ENCODE measurements at places on chromosomes 16 and 17.
A peak's percentile ranks its signal among the peaks of the same experiment; 100 is the strongest.

GRCh38 chr16:81521141-81521626 is 76.6 kb downstream of the CMIP start:
- DNase-seq, result no peak

- no peak for DNase-seq
Observed at GRCh38 chr17:36665417-36665816, 64.0 kb downstream of the MRM1 start.

- no peak for DNase-seq
Observed at GRCh38 chr16:77894162-77894561, 105.8 kb downstream of the VAT1L start.

GRCh38 chr16:81873206-81873605 is 94.1 kb downstream of the PLCG2 start:
- no peak for DNase-seq

GRCh38 chr16:79415983-79416640 is 184.4 kb downstream of the MAF start:
- no peak for DNase-seq

DNA sequence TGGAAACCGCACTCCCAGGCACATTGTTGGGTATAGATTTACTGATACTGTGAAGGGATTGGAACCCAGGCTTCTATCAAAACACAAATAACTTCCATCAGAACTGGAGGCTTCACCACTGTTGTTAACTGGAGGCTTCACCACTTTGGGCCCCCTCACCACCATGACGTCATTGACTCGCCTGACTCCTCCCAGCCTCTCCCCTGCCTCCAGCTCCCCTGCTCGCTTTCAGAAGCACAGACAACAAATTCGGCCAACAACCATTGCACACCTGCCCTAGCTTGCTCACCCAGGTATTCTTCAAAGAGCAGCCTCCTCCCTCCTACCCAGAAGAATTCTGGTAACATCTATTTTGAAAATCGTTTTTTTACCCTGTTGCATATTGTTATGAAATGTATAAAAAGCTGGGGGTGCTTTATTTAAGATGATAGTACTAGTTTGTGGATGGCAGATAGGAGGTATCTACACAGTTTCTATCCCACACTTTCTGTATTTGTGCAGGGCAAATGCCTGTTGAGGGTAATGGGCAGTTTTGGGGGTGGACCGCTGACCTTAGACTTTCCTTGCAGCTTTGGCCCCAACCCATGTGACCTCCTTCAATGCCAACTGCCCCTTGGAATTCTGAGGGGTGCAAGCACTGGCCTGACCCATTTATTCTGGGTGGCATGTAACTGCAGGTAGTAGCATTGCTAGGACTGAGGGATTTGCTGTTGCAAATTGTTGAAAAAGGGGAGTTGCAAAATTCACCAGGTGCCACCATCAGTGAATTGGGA is 54.1 kb downstream of the HLF start:
- DNase-seq, result no peak

- no peak for DNase-seq
Observed at GRCh38 chr16:74817851-74818250, 43.2 kb upstream of the FA2H start.

DNA sequence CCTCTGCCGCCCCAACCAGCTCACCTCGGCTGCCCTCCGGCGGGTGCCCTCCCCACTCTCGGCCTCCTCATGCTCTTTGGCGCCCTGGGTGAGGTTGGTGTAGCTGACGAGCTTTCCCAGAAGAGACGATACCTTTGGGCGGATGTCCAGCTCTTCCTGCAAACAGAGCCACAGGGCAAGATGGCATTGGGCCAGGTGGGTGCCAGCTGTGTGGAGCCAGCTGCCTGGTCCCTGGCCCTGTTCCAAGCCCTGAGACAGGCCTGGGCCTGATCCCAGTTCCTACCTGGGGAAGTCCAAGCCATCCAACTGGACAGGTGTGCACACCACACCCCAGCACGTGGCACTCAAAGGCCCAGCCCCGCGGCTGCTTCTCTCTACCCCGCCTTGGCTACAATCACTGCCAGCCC is 6.9 kb downstream of the SLC12A4 start:
- no peak for DNase-seq

DNA sequence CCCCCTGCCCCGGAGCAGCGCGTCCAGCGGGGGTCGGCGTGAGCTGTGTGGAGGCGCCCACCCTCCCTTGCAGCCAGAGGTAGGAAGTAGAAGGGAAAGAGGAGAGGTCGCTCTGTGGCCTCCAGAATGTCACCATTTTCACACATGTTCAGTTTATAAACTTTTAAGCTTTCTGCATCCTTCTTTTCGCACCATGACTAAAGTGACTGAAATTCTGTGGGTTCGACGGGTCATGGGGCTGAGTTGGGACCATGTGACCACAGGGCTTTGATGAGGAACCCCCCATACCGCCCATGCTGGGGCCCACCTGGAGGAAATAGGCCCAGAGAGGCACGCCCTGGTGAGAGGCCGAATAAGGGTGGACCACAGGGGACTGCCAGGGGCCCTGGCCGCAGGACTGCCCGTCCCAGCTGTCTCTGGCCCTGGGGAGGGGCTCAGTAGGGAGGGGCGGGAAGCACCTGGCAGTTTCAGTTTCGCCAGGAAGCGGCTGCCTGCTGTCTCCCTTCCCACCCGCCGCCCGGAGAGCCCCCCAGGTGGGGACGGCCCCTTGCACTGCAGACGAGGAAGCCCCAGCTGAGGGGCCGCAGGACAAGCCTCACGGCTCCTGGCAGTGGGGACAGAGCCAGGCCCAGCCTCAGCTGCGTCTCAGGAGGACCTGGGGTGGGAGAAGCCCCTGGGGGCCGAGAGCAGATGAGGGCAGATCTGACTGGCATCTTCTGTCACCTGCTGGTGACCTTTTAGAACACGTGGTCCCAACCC is 9.0 kb downstream of the CBFA2T3 start:
- no peak for DNase-seq

GRCh38 chr17:55335625-55336024 is 70.9 kb downstream of the HLF start:
- DNase-seq, result no peak

DNA sequence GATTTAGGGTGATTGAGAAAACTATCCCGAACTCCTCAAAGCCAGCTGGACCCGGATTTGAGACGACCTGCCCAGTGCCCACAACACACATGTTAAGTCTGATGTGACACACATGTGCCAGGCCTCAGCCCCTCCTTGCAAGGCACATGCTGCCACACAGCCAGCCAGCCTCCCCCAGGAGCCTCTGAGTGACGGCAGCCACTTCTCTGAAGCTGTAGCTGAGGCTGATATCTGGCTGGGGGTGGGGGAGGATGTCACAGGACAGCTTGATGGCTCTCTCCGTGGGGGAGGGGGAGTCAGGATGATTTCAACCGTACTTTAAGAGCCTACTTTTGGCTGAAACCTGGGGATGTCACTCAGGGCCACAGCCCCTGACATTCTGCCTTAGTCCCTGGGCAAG is 40.9 kb downstream of the SRCIN1 start:
- no peak for DNase-seq

- no peak for DNase-seq
Observed at GRCh38 chr16:82055117-82055516, 20.1 kb downstream of the HSD17B2 start.

- DNase-seq, result no peak
Observed at GRCh38 chr16:10820546-10820945, 2.0 kb upstream of the TVP23A start.

DNA sequence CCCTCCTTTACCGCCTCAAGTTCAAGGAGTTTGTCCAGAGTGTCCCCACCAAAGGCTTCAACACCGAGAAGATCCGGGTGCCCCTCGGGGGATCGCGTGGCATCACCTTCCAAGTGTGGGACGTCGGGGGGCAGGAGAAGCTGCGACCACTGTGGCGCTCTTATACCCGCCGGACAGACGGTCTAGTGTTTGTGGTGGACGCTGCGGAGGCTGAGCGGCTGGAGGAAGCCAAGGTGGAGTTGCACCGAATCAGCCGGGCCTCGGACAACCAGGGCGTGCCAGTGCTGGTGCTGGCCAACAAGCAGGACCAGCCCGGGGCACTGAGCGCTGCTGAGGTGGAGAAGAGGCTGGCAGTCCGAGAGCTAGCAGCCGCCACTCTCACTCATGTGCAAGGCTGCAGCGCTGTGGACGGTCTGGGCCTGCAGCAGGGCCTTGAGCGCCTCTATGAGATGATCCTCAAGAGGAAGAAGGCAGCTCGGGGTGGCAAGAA is 1.1 kb downstream of the ARL4D start:
- DNase-seq, result no peak

GRCh38 chr17:76987486-76988093 is 119.4 kb downstream of the MGAT5B start:
- no peak for DNase-seq

- no peak for DNase-seq
Observed at GRCh38 chr16:78353640-78354275, 254.3 kb downstream of the WWOX start.

- no peak for DNase-seq
Observed at GRCh38 chr16:17346621-17347569, 123.9 kb downstream of the XYLT1 start.

GRCh38 chr17:49926886-49927285 is 42.1 kb upstream of the DLX4 start:
- DNase-seq, result peak; percentile 86

- DNase-seq, result no peak
Observed at GRCh38 chr16:22161999-22162655, at the start of gene SDR42E2. SDR42E2 (plus strand) TSS chr16:22162506; CDS start chr16:22165583, 3,077 bp downstream.

GRCh38 chr17:2965621-2966595 is 97.5 kb downstream of the OR1D5 start:
- DNase-seq, result peak; percentile 43

- DNase-seq, result no peak
Observed at GRCh38 chr17:13403982-13404946, 197.5 kb downstream of the HS3ST3A1 start.

DNA sequence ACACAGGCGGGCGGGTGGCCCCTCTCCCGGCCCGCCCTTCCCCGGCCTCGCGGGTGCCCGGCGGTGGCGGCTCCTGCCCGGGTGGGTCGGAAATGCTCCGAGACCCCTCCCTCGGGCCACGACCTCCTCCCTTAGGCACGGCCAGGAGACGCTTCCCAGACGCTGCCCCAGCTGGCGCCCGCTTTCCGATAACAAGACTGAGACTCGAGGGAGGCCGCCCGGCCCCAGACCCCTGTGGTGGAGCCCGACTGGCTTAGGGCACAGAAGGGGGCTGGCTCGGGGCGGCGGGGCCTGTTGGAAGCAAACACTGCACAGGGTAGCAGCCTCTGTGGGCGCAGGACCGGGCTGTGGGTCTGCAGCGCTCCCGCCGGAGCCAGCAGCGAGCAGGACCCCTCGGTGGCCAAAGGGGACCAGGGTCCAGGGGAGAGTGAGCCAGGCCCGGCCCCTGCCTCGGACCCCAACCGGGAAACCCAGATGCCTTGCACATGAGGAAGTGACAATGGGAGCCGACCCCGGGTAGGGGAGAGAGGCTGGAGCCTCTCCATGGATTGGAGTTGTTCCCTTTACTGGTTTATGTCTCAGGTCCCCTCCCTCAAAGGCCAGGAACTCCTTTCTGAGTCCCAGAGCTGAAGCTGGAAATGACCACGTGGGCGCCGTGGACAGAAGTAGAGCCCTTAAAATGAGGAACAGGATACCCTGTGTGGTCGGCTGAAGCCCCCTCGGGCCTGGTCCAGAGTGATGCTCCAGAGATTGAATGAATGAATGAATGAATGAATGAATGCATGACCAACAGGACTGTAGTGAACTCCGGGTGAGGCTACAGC is 19.8 kb upstream of the ADCY7 start:
- DNase-seq, result peak; percentile 31

- DNase-seq, result peak; percentile 61
Observed at GRCh38 chr17:19238167-19238505, 970 bp downstream of the EPN2 start.

GRCh38 chr17:50465635-50466034 is 3.0 kb downstream of the CHAD start:
- no peak for DNase-seq

- peak; percentile 73 for DNase-seq
Observed at GRCh38 chr17:76547183-76547641, 7.4 kb downstream of the PRCD start.

GRCh38 chr16:9906218-9906617 is 276.0 kb downstream of the GRIN2A start:
- DNase-seq, result no peak

- DNase-seq, result peak; percentile 19
Observed at GRCh38 chr17:51258756-51259563, 889 bp downstream of the MBTD1 start.

- DNase-seq, result no peak
Observed at GRCh38 chr17:71638668-71639067, 482.2 kb upstream of the SOX9 start.

DNA sequence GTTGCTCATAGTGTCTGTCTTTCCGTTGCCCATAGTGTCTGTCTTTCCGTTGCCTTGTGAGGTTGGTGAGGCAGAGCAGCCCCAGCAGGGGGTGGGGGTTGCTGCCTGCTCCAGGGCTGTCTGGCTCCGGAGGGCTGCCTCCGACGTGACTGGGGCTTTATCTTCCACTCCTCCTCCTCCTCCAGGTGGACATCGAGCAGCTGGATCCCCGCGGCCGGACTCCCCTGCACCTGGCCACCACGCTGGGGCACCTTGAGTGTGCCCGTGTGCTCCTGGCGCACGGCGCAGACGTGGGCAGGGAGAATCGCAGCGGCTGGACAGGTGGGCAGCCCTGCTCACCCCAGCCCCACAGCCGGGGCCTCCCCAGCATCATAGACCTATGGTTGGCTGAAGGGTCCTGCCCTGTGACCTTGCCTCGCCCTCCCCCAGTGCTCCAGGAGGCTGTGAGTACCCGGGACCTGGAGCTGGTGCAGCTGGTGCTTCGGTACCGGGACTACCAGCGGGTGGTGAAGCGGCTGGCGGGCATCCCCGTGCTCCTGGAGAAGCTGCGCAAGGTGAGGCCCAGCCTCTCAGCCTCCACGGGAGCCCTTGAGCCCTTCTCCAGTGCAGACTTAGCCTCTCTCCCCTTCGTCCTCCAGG is 14.7 kb downstream of the ANKRD13B start:
- no peak for DNase-seq

DNA sequence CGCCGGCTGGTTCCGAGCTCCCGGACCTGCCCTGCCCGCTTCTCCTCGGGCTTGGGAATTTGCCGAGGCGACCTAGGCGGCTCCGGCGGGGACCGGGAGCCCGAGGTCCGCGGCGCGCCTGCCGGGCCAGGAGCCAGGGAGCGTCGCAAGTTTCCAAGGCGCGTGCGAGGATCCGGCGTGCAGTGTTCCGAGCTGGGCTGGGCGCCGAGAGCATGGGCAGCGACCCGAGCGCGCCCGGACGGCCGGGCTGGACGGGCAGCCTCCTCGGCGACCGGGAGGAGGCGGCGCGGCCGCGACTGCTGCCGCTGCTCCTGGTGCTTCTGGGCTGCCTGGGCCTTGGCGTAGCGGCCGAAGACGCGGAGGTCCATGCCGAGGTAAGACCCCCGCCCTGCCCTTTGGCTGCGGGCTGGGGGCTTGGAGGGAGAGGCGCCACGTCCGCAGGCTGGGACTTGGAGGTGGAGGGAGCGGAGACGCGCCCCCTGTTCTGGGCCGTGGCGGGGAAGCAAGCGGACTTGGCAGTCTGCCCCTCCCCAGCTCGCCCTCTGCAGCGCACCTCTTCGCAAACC is 668 bp downstream of the MMP15 start:
- DNase-seq, result peak; percentile 75

GRCh38 chr16:69565671-69566239 is at the start of gene NFAT5:
NFAT5 (plus strand) TSS chr16:69565966; CDS start chr16:69566302, 336 bp downstream.
- peak; percentile 94 for DNase-seq

DNA sequence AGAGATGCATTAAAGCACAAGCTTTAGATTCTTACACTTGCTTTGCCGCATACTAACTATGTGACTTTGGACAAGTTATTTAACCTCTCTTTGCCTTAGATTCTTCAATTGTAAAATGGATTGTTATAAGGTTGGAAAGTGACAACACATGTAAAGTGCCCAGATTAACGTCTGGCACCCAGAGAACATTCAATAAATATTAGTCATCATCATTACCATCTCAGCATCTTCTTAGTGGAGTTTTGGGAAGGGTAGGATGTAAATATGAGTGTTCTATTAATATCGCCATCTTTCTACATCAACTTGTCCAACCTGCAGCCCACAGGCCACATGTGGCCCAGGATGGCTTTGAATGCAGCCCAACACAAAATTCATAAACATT is 27.4 kb upstream of the FAM20A start:
- DNase-seq, result no peak
